ENCODE measurements at places on chromosomes 2 and 18.

GRCh38 chr2:217360781-217361482, 501.1 kb upstream of the TNP1 start:
- no peak for DNase-seq

DNA sequence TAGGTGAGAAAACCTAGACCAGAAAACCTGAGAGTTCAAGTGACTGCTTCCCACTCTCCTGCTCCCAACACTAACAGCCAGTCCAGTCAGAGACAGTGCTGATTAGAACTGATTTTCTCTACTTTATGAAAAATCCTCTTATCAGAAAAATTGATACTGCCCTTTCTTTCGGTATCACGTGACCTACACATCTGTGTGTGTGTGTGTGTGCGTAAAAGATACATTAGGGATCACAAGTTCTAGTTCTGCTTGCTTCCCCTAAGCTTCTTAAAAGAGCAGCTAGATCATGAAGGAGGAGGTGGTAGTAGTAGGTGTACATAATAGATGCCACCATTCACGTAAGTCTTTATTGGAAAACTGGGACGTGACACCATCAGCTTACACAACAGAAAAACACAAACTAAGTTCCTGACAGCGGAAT, 1.5 kb downstream of the ARL5A start:
- DNase-seq: no peak

DNA sequence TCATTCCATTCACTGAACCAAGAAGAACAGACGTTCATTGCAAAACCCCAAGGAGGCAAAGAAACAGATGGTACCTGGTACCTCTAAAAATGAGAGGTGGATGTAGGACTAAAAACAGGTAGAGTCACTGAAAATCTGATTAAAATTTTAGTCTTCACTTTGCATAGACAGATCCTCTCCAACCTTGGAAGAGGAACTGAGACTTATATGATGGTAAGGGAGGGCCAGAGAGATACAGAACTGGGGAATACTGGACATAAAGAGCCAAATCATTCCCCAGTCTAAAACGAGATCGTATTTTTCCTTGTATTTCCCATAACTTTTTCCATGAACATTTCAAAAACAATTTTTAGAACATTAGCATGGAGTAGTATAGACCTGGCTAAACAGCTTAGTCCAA, 59.7 kb upstream of the SPOPL start:
- no peak for DNase-seq

GRCh38 chr2:3465844-3466481, 53.4 kb downstream of the ADI1 start:
- no peak for DNase-seq

DNA sequence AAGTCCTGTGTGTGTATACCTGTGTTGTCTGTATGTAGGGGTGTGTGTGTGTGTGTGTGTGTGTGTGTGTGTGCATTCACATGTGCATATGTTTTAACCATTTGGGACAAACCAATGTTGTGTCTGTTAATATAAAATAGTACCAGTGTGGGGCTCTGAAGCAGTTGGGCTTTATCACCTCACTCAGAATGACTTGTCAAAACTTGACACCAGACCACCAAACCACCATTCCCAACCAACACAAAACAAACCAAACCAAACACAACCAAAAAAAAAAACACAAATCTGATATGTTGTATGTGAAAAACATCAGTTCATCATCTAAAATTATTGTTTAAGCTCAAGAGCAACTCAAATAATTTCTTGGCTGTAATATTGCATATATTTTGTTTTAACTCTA, 42.1 kb downstream of the CALCRL start:
- DNase-seq: no peak

DNA sequence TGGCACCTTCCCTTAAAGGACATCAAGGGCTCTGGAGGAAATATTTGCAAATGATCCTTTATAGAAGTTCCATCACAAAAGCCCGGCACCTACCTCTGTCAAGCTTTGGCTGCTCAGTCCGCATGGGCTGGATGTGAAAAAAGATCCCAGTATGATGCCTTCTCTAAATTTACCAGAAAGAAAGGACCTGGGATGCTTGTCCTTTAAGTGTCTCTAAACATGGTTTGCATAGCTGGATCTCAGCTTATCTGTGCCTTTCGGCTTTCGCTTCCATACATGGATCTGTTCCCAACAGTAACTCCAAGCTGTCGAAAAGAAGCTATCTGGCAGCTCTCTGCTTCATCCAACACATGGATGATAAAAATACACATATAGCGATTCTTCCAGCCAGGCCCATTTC, 60.4 kb upstream of the SLC8A1 start:
- no peak for DNase-seq

- DNase-seq: no peak
Observed at GRCh38 chr2:5937851-5938565, 245.8 kb downstream of the SOX11 start.
